ENCODE measurements at places on chromosomes 4 and X.
A peak's percentile ranks its signal among the peaks of the same experiment; 100 is the strongest.

DNA sequence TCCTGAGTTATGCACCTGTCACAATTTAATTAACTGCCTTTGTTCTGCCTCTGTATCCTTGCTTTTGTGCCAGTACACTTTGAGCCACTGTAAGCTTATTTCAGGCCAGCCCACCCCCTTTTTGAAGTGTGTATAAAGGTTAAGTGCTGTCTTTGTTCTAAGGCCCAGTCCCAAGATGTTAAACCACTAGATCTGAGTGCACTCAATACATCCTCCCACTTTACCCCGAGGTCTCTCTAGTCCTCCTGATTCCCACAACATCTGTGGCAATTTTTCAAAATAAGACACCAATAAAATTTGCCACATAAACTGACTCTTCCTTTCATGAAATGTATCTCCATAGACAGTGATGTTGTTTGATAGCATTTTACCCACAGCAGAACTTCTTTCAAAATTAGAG lies 124.1 kb upstream of the SPIN4 start:
- DNase-seq = no peak

DNA sequence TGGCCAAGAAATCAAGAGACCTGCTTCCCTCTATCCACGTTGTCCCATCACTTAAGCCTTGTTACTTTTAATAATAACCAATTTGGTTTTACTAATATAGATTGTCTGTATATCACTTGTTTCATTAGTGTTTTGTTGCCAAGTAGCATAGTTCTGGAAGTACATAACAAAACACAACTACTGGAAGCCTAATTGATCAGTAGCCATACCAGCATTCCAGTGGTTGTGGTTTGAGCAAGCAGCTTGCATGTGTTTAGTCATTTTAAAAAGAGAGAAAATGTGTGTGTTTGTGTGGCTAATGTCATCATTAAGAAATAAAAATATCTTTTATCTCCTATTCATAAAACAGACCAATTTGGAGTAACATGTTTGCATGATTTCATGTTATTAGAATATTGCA lies 70.8 kb downstream of the PTPN13 start:
- DNase-seq = no peak

DNA sequence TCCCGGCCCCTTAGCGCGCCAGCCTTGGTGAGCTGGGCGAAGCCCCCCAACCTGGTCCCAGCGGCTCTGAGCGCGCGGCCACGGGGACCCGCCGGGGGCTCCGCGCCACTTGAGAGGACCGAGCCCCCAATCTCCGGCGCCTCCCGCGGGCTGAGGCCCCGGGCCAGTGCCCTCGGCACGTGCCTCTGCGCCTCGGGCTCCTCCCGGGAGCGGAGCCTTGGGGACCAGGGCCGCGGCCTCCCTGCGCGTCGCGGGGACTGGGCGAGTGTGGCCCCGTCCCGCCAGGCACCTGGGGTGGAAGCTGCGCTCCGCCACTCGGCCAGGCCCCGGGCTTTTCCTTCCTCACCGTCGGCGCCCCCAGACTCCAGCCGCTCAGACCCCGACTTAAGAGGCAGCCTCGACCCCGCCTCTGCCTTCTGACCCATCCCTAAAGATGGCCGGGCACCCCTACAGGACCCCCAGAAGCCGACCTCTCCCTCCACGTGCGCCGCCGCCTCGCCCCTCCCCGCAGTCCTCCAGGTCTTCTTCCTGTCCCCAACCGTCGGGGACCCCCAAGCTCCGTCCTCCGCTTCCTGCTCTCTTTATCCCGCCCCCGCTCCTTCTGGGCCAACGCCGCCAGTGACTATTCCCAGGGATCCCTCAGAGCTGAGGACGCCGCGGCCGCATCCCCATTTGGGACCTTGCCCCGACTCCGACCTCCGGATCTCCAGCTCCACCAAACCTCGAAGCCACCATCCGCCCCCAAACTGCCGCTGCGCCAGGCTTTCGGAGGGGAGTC lies 752 bp downstream of the ERAS start:
- DNase-seq = no peak

DNA sequence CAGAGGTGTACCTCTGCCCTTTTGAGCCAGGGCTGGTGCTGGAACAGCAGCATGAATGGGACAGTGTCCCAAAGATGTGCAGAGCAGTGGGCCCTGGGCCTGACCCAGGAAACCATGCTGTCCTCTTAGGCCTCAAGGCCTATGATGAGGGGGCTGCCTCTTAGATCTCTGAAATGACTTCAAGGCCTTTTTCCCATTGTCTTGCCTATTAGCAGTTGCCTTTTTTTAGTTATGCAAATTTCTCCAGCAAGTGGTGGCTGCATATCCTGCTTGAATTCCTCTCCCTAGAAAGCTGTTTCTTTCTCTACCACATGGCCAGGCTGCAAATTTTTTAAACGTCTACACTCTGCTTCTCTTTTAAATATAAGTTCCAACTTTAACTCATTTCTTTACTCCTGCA lies 160.3 kb downstream of the CFAP299 start:
- DNase-seq = no peak

- no peak for DNase-seq
Observed at GRCh38 chrX:12582649-12583048, 208.6 kb upstream of the PRPS2 start.

DNA sequence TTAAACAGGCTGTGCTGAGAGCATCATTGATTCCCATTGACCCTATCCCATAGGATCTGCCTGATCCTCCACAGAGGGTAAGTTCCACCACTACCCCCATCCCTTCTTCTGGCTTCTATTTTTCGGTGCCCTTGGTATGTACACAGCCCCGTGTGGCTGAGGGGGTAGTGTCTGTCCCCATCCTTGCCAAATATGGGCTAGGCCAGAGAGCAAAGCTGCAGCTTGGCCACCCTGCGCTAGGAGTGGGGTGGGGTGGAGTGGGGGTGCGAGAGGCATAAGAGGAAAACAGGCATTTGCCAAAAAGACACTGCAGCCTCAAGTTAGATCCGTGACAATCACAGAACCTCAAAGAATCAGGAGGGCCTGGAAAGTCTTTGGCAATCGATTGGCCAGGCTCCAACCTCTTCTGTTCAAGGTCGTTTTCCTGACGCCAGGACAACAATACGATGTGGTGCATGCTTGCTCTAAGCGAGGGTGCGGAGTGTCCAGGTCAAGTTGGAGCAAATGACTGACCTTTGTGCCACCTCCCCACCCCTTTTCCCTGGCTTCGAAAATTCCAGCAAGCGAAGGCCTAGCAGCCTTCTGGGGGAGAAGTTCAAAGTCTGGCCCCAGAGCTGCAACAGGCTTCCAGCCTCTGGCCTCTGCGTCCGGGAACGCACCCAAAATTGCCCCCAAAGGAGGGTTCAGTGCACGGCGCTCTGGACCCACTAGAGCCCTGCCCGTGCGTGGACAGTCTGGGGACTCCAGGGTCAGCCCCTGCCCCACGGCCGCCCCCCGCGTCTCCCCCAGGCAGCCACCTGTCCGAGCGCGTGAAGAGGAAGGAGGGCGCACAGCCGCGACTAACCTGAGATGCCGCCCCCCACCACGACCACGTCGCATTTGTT lies 598 bp downstream of the MAOB start:
- no peak for DNase-seq

GRCh38 chr4:110808351-110808878 lies 185.5 kb upstream of the PITX2 start:
- DNase-seq = no peak

GRCh38 chr4:114077610-114078009 lies 98.2 kb upstream of the ARSJ start:
- no peak for DNase-seq

- no peak for DNase-seq
Observed at GRCh38 chrX:96386981-96387380, 297.7 kb upstream of the DIAPH2 start.

DNA sequence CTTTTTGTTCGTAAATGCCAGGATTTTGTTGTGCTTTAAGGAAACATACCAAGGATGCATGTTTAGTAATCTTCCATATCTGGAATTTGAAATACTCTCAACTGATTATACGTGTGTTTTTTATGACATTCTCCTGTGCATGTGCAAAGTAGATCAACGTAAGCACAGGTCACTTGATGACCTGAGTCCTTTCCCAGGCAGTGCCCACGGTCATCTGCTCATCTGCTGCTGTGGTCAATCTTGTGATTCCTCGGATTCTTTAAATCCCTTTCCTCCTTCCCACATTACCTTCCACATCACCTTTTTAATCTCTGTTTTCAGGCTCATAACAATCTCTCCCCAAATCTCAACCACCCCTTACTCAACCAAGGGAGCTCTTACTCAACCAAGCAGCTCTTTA lies 104.1 kb downstream of the RASL11B start:
- no peak for DNase-seq

DNA sequence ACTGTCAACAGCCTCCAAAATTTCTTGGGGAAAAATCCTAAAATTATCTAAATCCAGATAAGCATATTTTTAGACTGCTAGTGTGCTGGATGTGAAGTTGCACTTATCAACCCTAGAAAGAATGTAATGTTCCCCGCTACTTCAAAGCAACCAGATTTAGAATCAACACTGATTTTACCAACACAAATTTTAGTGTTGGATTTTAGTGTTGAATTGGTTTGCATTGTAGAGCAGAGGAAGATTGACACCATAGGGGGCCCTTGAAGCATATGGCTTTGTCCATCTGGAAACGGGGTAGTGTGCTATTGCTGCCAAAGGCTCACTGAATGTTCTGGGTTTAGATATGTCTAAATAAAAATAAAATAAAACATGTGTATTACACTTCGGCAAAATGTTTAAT lies 126.3 kb upstream of the EMCN start:
- DNase-seq = no peak

- DNase-seq = peak; percentile 71
Observed at GRCh38 chr4:56786955-56787354, 34.5 kb downstream of the SPINK2 start.

- peak; percentile 39 for DNase-seq
Observed at GRCh38 chrX:14616836-14617235, 87.5 kb downstream of the GLRA2 start.

DNA sequence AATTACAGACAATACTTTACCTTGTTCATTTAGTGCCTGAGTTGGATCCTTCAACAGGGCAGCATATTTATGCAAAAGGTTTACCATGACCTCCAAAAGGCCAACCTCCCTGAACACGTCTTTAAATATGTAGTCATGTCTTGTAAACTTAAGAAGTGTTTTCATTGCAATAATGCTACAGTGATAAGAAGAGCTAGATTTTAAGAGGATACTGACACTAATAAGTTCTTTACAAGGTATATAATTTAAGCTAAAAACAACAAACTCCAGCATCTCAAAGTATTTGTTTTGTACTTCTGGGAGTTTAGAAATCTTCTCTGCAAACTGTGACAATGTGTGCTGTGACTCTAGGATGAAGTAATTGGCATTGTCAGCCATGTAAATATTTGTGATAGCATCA lies 145.4 kb downstream of the WDFY3 start:
- no peak for DNase-seq

- no peak for DNase-seq
Observed at GRCh38 chrX:152821145-152821765, 9.3 kb downstream of the CETN2 start.

GRCh38 chr4:13193662-13194061 lies 290.5 kb downstream of the RAB28 start:
- DNase-seq = no peak

- DNase-seq = no peak
Observed at GRCh38 chr4:156021298-156021697, 67.6 kb upstream of the CTSO start.

DNA sequence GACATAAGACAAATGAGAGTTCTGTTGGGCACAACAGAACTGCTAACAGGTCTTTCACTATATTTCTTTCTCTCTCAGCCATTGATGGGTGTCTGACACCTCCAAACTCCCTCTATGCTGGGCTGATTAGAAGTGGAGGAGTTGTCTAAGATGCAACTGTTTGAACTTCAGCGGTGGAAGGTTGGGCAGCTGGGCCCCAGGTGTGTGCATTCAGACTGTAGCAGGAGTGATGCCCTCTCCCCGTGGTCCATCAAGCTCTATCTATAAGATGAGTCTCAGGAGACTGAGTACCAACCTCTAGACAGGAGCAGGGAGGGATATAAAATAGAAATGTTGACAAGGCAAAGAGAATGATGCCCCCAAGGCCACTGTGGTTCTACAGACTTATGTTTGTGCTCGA lies 28.2 kb upstream of the CHRNA9 start:
- no peak for DNase-seq

DNA sequence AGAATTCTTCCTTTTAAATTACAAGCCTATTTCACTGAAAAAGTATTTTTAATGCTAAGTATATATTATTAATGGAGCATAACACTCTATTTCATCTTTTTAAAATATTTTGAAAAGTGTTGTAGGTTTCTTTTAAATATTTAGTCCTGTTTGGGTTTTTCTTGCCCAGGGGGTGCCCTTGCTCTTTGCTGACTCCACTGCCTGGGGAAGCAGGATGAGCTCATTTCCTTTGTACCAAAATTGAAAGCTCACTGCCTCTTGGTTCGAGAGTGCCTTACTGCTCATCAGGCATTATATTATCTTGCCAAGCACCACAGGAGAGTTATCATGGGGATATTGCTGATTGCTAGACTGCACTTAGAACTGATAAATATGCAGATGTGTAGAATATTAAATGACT lies 819.2 kb downstream of the PCDH18 start:
- DNase-seq = no peak

DNA sequence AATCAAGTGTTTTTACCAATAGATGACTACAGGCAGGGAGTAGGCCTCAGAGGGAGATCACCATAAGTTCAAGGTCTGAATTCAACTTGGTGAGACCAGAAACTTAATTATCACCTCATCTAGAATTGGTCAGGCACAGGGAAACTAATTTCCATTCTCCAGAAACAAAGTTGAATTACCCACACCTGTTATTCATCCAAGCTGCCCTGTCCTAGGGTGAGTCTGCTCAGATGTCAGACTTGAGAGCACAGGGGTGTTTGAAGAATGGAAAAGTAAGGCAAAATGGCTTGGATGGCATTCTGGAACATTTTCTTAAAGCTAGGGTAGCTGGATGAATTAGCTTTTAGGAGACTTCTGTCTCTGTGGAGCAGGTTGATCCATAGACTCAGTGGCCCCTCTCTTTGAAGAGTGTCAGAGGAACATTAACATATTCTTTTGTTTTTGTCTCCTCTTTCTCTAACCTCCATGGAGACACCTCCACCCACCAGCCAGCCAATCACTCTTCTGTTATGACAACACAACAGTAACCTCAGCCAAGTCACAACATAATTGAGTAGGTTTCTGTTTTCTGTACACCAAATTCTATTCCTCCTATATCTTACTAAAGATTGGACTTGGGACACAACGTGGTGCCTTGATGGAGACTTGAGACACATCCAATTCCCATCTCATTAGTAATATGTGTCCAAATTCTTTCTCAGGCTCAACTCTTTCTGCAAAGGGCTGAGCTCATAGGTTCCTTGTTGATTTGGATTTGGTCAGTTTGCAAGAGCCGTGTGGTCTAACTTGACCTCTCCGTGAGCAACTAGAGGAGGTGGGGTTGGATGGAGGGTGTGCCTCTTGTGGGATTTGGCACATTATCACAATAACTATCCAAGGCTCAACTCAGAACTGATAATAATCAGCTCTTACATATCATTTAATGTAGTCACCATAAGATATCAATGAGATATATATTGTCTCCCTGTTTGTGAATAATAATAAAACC lies 45.1 kb downstream of the VSIG4 start:
- DNase-seq = no peak

Data from right forelimb (tissue), 1 donor.